ENCODE measurements at places on chromosomes 6 and 20.
A peak's percentile ranks its signal among the peaks of the same experiment; 100 is the strongest.

GRCh38 chr20:1302685-1303541 lies 26.0 kb downstream of the SDCBP2 start:
- H3K4me1 ChIP-seq = no peaks in the 10 kb centered on the region
- no peaks in the 10 kb centered on the region for H3K27me3 ChIP-seq
- H3K4me3 ChIP-seq = no peak overlapping the region
- no peak for DNase-seq

DNA sequence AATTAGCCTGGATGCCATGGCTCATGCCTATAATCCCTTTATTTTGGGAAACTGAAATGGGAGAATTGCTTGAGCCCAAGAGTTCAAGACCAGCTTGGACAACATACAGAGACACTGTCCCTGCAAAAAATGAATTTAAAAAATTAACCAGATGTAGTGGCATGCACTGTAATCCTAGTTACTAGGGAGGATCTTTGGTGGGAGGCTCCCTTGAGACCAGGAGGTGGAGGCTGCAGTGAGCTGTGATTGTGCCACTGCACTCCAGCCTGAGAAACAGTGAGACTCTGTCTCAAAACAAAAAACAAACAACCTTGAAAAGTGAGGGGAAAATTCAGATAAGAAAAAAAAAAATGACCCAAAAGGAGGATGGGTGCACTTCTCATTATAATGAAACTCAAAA lies 23.4 kb downstream of the CAP2 start:
- no peak for DNase-seq
- H3K4me1 ChIP-seq = peaks cover 44% of the 10 kb centered on the region
- H3K27ac ChIP-seq = no peak overlapping the region
- H3K4me3 ChIP-seq = no peak overlapping the region

GRCh38 chr20:39057911-39058310 lies 95.8 kb downstream of the DHX35 start:
- no peak for DNase-seq
- H3K36me3 ChIP-seq = no peaks in the 10 kb centered on the region
- peaks cover 4% of the 10 kb centered on the region for H3K27me3 ChIP-seq
- no peaks in the 10 kb centered on the region for H3K4me1 ChIP-seq

GRCh38 chr20:1783245-1783644 lies 112.0 kb upstream of the SIRPA start:
- no peaks in the 10 kb centered on the region for H3K4me1 ChIP-seq
- no peak overlapping the region for H3K27ac ChIP-seq
- peaks cover 49% of the 10 kb centered on the region for H3K27me3 ChIP-seq
- no peak for DNase-seq
- H3K4me3 ChIP-seq = no peak overlapping the region

DNA sequence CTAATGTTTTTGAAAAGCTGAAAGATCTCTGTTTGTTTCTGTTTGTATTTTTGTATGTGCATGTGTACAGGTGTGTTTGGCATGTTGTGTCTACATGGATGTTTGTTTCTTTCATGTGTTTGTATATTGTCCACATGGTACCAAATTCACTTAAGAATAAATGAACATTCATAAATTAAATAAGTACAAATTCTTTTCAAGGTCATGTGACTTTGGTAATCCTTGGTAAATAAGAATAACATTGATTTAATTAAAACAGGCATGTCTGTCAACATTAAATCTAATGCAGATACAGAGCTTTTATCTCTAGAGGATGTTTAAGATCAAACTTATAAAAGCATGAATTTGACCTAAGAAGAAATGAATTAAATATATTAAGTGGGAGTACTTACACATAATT lies 219.8 kb upstream of the EPHA7 start:
- no peak overlapping the region for H3K4me3 ChIP-seq
- H3K4me1 ChIP-seq = no peaks in the 10 kb centered on the region
- H3K27ac ChIP-seq = no peak overlapping the region
- DNase-seq = no peak

DNA sequence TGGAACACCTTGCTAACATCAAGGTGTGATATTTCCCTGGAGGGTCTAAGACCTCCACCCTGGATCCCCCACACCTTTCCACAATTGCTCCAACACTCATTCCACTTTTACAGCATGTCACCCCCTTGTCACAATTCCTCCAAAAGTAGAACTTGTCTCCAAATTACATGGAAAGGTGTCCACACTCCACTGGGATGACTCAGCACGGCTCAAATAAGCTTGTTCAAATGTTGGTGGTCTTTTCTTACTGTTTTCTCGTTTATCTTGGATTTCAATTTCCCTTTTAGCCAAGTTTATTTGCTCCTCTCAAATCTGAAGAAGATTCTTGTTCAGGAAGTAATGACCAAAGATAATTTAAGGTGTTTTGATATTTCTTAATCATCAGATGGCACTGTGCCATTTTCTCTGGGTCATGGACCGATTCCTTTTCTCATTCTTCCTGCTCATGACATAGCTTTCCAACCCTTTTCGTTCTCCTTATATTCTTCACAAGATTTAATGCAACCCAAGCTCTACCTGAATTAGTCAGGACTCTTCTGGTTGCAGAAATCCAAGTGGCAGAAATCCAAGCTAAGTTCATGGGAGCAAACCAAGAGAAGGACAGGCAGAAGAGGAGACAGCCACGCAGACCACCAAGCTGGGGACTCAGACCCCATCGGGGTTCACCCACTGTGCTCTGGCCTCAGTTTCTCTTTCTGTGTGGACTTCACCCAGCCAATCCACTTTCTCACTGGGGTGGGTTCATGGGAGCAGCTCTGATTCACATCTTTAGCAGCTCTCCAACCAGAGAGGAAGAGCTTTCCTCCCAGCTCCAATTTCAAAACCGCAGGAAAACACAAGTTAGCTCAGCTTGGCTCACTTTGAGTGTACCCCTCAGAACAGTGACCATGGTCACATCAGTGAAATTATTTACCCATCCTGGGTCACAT lies 110.5 kb upstream of the CDYL start:
- H3K4me3 ChIP-seq = no peak overlapping the region
- DNase-seq = no peak
- H3K4me1 ChIP-seq = no peaks in the 10 kb centered on the region
- H3K36me3 ChIP-seq = no peaks in the 10 kb centered on the region

DNA sequence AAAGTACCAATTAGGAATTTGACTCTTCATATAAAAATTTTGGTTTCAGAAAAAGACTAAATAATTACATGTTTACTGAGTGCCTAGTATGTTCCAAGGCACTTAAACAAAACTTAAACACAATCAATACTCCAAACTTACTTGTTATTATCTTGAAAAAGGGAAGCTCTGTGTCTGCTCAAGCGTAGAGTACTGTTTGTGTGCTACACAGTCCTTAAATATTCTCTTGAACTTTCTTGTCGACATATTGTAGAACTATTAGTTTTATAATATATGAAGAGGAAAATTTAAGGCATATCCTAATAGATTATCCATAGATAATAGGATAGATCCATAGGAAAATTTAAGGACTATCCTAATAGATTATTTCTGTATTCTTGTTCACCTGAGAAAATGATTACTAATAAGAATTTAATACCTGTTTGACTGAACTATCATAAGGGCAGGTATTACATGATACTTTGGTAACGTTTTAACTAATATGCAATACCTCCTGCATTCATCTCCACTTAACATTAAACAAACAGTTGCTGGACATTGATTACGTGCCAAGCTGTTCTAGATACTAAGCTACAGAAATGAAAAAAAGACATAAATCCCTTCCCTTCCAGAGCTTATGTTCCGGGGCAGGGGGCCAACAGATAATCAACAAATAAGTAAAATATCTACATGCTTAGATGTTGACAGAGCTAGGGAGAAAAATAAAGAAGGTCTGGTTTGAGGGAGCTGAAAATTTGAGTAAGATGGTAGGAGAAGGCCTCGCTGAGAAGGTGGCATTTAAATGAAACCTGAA lies 115.2 kb upstream of the BCLAF1 start:
- no peak overlapping the region for H3K27ac ChIP-seq
- H3K4me3 ChIP-seq = no peak overlapping the region
- DNase-seq = no peak
- H3K36me3 ChIP-seq = no peaks in the 10 kb centered on the region
- H3K4me1 ChIP-seq = no peaks in the 10 kb centered on the region

- no peaks in the 10 kb centered on the region for H3K4me1 ChIP-seq
- H3K27ac ChIP-seq = no peak overlapping the region
- DNase-seq = no peak
- H3K27me3 ChIP-seq = no peaks in the 10 kb centered on the region
Measured at GRCh38 chr6:101711518-101711917, 318.0 kb downstream of the GRIK2 start.

GRCh38 chr20:34129518-34130162 lies 17.6 kb upstream of the EIF2S2 start:
- H3K4me3 ChIP-seq = no peak overlapping the region
- no peaks in the 10 kb centered on the region for H3K27me3 ChIP-seq
- H3K27ac ChIP-seq = no peak overlapping the region
- H3K36me3 ChIP-seq = no peaks in the 10 kb centered on the region

- no peak overlapping the region for H3K27ac ChIP-seq
- H3K4me1 ChIP-seq = peaks cover 4% of the 10 kb centered on the region
- no peak overlapping the region for H3K4me3 ChIP-seq
- DNase-seq = no peak
- no peaks in the 10 kb centered on the region for H3K36me3 ChIP-seq
- no peaks in the 10 kb centered on the region for H3K27me3 ChIP-seq
Measured at GRCh38 chr20:54203281-54203680, 4.6 kb upstream of the PFDN4 start.

- no peak overlapping the region for H3K4me3 ChIP-seq
- no peaks in the 10 kb centered on the region for H3K4me1 ChIP-seq
- no peak overlapping the region for H3K27ac ChIP-seq
- no peak for DNase-seq
Measured at GRCh38 chr6:23523771-23524170, 602.2 kb upstream of the NRSN1 start.

DNA sequence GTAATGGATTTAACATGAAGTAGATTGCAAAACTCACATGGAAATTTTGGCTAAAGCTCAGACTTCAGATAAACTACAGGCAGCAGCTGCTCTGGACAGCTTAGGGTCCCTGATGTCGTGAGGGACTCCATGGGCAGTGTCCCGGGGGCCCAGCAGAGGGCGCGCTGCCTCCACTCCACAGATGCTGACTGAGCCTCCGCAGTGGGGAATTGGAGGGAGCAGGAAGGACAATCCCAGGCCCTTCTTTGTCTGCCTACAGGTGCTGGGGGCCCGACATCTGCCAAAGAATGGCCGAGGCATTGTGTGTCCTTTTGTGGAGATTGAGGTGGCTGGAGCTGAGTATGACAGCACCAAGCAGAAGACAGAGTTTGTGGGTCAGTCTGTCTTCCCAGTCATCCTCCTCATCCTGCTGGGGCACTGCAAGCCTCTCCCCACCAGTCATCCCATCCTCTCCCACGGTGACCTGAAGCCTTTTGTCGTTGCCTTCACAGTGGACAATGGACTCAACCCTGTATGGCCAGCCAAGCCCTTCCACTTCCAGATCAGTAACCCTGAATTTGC lies 35.9 kb downstream of the PLCG1 start:
- H3K36me3 ChIP-seq = no peaks in the 10 kb centered on the region
- peaks cover 62% of the 10 kb centered on the region for H3K4me1 ChIP-seq
- no peaks in the 10 kb centered on the region for H3K27me3 ChIP-seq
- peak overlapping the region; percentile 66 for H3K27ac ChIP-seq

- no peaks in the 10 kb centered on the region for H3K27me3 ChIP-seq
- no peak for DNase-seq
- H3K36me3 ChIP-seq = no peaks in the 10 kb centered on the region
- no peaks in the 10 kb centered on the region for H3K4me1 ChIP-seq
- H3K27ac ChIP-seq = peak overlapping the region; percentile 32
Measured at GRCh38 chr20:4942331-4942730, 59.0 kb downstream of the SLC23A2 start.

- no peak for DNase-seq
- no peaks in the 10 kb centered on the region for H3K36me3 ChIP-seq
- no peak overlapping the region for H3K27ac ChIP-seq
Measured at GRCh38 chr6:34011264-34011663, 134.6 kb downstream of the GRM4 start.

DNA sequence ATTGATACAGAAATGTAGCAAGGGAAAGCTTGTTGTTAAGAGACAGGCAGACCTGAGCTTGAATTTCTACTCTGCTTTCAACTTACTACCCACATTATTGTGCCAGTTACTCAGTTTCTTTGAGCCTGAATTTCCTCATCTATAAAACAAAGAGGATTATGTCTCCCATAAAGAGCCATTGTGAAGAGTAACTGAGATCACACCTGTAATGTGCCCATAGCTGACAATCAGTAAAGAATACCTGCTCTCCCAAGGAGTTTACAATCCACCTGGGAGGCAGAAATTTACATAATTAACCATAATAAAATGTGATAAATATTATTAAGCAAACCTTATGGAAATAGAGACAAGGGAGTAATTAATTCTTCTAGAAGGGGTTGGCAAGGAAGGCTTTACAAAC lies 204.9 kb downstream of the EPM2A start:
- H3K27me3 ChIP-seq = no peaks in the 10 kb centered on the region
- H3K4me3 ChIP-seq = no peak overlapping the region
- H3K36me3 ChIP-seq = no peaks in the 10 kb centered on the region
- no peak overlapping the region for H3K27ac ChIP-seq
- no peak for DNase-seq

GRCh38 chr6:136036601-136037000 lies 185.1 kb downstream of the PDE7B start:
- no peak for DNase-seq
- no peaks in the 10 kb centered on the region for H3K36me3 ChIP-seq
- H3K4me1 ChIP-seq = peaks cover 92% of the 10 kb centered on the region

DNA sequence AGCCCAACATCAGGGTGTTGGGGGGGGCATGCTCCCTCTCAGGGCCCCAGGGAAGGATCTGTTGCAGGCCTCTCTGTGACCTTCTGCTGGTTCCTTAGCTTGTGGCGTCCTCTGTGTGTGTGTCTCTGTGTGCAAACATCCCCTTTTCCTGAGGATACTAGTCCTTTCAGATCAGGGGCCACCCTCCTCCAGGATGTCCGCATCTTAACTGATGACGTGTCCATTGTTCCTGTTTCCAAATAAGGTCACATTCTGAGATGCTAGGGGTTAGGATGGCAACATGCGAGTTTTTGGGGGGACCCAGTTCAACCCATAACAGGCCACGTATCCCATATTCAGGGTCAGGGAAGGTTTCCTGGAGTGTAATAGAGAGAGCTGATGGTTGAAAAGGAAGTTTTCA lies 40.9 kb downstream of the GMPR start:
- H3K27me3 ChIP-seq = no peaks in the 10 kb centered on the region
- H3K36me3 ChIP-seq = peaks cover 27% of the 10 kb centered on the region
- no peak overlapping the region for H3K27ac ChIP-seq
- DNase-seq = no peak

DNA sequence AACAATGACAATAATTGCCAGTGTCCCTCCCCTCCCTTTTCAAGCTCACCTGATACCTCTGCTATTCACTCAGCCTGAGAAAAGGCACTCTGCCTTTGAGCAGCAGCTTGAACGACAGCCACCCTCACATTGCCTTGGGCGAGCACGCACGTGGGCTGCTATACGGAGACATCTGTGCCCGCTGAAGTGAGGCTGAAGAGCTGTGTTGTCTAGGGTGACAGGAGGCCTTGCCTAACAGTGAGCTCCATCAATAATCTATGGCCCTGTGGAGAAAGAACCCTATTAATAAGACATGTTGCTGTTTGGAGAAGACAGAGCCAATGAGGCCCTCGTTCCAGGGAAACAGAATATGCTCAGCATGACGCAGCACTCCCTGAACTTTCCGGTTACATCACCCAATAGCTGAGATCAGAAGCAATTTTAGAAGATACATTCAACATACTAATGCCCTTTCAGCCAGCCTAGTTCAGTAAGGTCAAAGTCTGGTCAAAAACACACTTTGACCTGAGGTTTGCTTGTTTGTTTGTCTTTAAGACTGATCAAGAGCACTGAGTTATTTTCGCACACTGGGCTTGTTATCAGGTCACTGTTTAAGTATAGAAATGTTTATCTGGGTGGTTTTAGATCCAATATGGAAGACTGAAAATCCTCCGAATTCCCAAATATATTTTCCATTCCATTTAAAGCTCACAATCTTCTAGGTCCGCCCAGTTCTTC lies 30.6 kb downstream of the RBM24 start:
- no peaks in the 10 kb centered on the region for H3K27me3 ChIP-seq
- no peaks in the 10 kb centered on the region for H3K4me1 ChIP-seq
- H3K36me3 ChIP-seq = no peaks in the 10 kb centered on the region
- peak overlapping the region; percentile 75 for H3K27ac ChIP-seq
- H3K4me3 ChIP-seq = peak overlapping the region; percentile 10
